NCI-H1417 (cell line): ENCODE measurements at places on chromosomes 13 and 19.

- DNase-seq, result no peak
Measured at GRCh38 chr13:48252176-48252575, 19.2 kb downstream of the ITM2B start.

GRCh38 chr13:42650506-42650905, 76.6 kb downstream of the TNFSF11 start:
- DNase-seq, result no peak

DNA sequence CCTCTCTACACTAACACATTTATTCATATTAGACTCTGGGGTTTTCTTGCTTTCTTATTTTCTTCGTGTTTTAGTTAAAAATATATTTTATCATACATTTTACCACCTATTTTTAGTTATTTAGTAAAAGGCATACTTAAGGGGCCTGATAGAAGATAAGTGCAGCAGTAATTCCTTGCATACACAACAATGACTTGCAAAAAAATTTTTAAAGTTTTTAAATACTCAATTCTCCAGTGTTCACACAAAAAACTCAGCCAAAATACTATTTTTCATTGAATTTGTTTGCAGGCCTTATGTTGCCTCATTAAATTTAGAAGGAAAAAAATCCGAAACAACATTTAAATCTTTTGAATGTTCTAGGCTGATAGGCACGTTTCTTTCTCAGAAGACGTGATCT, 2431.7 kb downstream of the PCDH9 start:
- DNase-seq, result no peak

- DNase-seq, result no peak
Measured at GRCh38 chr13:112960706-112961105, 8.3 kb upstream of the MCF2L start.

- DNase-seq, result no peak
Measured at GRCh38 chr13:28574617-28575142, 79.8 kb upstream of the FLT1 start.

DNA sequence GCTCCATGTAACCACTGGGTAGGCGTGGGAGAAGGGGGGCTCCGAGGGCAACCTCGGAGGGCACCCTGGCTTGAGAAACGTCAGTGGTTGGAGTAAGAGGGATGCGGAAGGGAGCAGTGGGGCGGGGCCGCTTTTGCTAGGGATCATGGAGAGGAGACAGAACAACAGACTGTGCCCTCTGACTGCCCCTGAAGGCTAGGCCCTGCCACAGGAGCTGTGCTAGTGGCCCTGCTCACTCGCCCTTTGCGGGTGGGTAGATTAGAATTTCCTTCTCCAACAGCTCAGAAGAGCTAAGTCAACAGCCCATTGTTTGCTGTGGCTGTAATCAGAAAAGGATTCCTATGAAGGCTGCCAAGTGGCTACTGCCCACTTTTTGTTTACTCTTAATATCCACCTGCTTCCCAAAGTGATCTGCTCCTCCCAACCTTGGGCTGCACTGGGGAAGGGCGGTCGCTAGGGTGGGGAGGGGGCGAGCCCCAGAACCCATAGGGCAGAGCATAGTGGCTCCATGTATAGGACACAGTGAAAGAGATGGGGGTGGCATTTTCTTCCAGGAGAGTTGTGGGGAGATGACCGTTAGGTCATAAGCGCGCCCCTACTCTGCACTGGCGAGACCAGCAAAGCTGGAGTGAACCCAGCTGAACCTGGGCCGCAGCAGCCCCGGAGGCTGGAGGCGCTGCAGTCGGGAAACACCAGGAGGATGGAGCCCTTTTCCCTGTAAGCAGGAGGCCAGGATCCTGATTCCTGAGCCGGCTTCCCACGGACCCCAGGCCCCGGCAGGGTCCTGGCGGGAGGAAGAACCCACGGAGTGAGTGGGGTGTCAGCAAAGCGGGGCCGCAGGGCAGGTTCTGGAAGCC, 1.9 kb upstream of the C1QTNF9 start:
- no peak for DNase-seq

DNA sequence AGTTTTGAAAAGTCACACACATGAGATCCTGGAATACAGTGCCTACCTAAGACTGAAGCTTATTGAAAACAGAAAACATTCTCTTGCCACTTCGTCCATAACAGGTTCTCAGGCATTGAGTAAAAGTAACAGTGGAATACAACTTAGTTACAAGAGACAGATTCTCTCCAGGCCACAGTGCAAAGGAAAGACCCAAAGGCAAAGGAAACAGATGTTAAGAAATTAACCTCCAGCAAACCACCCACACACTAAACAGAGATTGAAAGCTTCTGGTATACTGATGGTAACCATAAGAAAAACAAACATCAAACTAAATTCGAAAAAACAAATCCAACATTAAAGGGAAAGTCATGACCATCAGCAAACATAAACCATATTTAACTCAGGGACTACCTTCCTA, 914.7 kb downstream of the SLITRK5 start:
- no peak for DNase-seq

GRCh38 chr19:35151273-35152065, 3.1 kb upstream of the FXYD5 start:
- DNase-seq, result no peak

DNA sequence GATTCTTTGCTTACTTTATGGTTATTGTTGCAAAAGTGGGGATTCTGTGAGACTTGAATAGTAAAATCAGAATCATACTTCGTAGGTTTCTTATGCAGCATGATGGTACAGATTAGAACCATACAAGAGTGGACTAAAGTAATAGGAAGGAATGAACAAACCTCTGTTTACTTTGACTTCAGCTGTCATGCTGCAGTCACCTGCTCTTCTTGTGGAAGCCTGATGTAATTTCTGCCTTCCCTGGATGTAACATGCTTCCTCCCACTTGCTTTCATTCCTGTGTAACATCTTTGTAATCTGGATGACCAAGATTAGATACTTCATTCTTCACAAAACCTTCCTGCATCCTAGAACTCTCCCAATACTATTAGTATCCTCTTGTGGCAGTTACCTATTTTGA, 235.0 kb downstream of the PCCA start:
- no peak for DNase-seq

DNA sequence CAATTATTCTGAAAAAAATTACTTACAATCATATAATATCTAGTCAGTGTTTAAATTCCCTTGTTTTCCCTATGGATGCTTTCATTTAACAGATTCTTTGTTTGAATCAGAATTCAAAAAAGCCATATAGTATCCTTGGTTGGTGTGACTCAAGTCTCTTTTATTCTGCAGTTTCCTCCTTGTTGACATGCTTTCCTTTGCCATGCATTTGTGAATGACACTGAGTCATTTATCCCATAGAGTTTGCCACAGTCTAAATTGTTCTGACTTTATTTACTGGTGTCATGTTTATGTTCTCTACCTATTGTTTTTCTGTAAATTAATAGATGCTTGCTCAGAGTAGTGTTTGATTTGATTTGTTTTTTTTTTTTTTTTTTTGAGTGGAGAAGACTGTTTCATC, 893.8 kb upstream of the SLC10A2 start:
- no peak for DNase-seq

DNA sequence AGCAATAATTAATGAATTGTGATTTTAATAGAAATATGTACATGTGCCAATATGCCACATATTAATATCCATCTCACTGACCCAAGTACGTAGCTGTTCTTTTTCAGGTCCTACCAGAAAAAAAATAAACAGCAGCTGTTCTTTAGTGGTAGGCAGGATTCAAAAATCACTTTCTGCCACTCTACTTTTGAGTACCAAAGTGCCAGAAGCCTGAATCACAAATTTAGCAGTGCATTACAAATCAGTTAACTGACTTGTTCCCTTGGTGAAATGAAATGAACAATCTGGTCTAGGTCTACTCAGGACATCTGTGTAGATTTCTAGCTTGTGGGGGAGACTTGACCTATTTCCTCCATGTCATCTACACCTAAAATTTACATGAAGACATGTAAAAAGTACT, 775.5 kb upstream of the GPC6 start:
- no peak for DNase-seq

- no peak for DNase-seq
Measured at GRCh38 chr19:34888091-34888490, 38.6 kb upstream of the ZNF30 start.

DNA sequence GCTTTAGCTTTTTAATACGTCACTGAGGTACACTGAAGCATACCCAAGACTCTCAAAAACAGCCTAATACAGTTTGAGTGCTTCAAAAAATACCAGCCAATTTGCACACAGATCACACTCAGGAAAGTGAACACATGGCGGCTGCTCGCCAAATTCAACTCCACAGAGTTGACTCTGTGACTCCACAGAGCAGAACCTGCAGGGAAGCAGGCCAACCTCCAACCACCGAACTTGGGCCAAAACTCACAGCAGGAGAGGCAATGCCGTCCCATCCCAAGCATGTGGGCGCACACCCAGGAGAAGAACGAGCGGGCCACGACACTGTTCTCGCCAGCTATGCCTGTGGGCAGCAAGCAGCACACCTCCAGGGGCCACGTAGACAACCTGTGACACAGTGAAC, 21.1 kb downstream of the ELL start:
- no peak for DNase-seq

DNA sequence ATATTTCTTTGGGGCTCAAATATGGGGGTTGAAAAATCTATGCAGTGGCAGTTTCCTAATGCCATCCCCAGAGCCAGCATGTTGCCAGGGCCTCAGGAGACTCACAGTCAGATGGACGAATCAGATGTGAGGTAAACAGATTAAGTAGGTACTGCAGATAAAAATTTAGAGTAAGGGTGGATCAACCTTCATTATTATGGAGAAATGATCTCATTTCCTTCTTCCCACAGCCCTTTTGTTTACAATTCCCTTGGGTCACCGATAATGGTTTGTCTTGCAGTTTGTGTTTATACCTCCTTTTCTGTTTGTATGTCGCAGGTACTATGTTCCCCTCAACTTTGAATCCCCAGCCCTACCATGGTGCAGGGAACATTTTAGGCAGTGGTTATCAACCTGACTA, 20.0 kb downstream of the DIAPH3 start:
- DNase-seq, result peak; percentile 21

DNA sequence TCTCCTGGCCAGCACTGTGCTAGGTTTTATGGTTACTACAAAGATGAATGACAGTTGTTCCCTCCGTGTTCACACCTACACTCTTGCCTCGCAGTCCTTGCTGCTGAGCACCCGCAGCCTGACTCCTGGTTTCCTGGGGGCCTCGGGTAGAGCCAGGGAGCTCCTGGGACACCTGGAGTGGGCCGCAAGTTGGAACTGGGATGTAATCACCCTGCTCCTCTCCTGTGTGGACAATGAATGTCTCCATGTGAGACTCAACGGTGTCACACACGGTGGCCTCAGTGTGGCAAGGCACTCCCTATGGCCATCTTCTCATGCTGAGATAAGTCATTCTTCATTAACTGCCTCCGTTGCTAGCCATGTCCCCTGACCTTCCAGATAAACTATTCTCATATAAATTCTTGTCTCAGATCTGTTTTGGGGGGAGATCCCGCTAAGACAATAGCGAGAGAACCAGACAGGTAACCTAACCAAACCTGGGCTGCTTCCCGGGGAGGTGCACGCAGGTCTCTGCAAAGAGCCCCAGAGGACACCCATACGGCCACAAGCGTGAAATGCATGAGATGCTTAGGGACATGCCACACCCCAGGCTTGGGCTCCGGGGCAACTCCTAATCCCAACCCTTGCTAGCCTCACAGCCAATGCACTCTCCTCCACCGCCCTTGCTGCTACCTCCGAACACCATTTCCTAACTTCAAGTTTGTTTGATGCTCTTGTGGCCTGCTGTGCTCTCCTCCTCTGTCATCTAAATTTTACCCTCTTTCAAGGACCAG, 87.2 kb upstream of the IRS2 start:
- DNase-seq, result no peak

DNA sequence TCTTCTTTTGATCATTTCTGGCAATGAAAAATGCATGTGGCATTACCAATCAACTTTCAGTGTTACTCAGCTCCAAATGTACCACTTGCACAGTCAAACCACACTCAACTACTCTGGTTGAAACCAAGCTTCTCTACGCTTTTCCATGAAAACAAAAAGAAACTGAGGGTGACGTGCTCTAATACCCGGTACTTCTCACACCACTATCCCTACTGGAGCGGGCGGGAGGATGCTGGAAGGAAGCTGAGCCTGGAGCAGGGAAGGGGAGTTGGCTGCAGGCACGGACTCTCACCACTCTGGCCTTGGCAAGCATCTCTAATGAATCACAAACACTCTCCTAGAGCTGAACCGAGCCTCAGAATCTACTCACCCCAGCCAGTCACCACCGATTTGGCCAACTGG, 48.2 kb downstream of the STK24 start:
- no peak for DNase-seq

GRCh38 chr13:26051657-26052311, at the start of gene SHISA2:
Gene SHISA2, minus strand, starts transcription at chr13:26052016. Its CDS starts 1,041 bp downstream, at chr13:26050975.
- peak; percentile 64 for DNase-seq

DNA sequence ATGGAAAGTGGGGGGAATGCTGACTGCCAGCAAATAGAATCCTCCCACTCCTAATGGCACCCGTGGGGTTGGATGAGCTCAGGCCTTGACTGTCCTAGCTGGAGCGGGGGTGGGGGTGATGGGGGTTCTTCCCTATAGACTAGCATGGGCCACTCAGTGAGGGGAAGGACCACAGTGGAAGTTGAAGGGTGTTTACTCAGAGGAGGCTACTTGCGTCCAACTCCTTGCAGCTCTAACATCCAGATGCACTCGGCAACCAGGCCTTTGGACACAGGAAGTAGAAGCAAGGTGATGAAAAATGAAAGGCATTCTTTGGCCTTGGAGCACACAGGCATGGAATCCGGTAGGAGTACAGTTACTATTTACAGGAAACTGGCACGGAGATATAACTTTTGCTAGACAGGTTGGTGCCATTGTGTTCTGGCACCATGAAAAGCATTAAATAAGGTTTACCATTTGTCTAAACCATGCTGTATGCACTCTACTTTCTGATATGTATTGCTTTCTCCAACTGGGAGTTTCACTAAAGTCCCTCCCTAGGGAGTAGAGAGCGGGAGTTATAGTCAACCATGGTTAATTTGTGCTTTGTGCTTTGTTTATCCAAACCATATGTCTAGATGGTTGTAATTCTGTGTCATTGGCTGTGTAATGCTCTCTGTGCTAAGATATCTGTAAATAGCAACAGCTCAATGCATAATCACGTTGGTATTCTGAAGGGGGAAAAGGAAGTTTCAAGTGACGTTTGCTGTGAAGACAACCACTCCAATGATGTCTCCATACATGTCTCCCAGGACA, 125.3 kb downstream of the TSHZ3 start:
- DNase-seq, result no peak

GRCh38 chr13:103656311-103656710, 590.1 kb upstream of the SLC10A2 start:
- no peak for DNase-seq

- DNase-seq, result no peak
Measured at GRCh38 chr13:110410936-110411687, 104.0 kb downstream of the COL4A2 start.

GRCh38 chr13:68232351-68233130, 1002.4 kb upstream of the PCDH9 start:
- DNase-seq, result no peak

GRCh38 chr13:97537110-97537509, 103.1 kb downstream of the RAP2A start:
- DNase-seq, result no peak

DNA sequence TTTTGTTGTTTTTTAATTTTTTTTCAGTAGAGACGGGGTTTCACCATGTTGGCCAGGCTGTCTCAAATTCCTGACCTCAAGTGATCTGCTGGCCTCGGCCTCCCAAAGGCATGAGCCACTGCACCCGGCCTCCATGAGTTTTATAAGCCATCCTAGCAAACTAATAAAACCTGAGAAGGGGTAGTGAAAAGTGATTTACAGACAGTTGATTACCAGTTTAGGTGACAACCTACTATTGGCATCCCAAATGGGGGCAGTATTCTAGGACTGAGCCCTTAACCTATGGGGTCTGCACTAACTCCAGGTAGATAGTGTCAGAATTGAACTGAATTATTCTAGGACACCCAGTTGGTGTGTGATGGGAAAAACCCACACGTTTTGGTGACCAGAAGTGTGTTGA, 6.5 kb upstream of the LATS2 start:
- DNase-seq, result no peak

GRCh38 chr13:20798027-20798426, 24.3 kb upstream of the EEF1AKMT1 start:
- no peak for DNase-seq
